GM12878 (cell line): ENCODE measurements at places on chromosomes 1 and 21. TPM values are rescaled to one million over a fixed set of nuclear protein-coding genes. Genes with fewer than 3 reads are reported as not detected.

- DNase-seq = no peak
These were observed 5.3 kb upstream of the PRPF38B start for GRCh38 chr1:108686614-108687313.

DNA sequence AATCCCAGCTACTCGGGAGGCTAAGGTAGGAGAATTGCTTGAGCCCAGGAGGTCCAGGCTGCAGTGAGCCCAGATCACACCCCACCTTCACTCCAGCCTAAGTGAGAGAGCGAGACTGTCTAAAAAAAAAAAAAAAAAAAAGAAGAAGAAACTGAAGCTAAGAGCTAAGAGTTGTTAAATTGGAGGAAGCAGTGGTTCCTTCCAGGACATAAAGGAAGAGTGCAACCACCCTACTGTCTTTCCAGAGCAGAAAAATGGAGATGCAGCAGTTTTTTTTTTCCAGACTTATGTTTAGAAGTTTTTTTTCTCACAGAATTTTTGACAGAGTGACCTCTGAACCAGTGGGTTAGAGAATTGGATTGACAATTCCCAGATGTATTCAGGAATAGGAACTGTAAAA lies 88.7 kb downstream of the HLX start:
- DNase-seq = no peak

- no peak for DNase-seq
These were observed 122.1 kb upstream of the KAZN start for GRCh38 chr1:14476170-14476955.

DNA sequence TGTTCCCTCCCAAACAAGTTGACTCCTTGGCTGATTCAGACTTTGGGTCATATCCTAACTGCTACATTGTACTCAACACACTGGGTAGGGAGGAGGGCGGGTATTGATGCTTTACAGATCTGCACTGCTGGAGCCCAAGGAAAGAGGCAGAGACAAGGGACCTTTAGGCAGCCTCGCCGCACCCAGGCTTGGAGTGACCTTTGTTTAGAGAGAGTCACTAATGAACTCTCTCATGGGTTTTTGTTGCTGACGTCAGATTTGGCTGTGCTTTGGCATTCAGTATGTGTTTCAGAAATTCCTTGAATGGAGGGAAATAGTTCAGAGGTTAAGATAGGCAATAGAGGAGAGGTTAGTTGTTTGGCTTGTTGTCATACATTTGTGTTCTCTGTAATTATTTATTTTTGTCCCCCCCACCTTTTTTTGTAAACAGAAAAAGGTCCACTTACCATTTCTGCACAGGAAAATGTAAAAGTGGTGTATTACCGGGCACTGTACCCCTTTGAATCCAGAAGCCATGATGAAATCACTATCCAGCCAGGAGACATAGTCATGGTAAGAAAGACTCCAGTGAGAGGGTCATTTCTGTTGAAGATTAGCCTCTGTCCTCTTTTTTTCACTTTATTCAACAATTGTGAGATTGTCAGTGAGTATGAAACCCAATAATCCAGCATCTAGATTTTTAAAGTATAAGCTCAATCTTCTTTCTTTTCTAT lies 116.1 kb downstream of the ATP5PO start:
- no peak for DNase-seq

GRCh38 chr1:229336345-229336744 lies 6.5 kb downstream of the CCSAP start:
- DNase-seq = no peak

GRCh38 chr1:115624859-115625258 lies 16.9 kb upstream of the VANGL1 start:
- no peak for DNase-seq

DNA sequence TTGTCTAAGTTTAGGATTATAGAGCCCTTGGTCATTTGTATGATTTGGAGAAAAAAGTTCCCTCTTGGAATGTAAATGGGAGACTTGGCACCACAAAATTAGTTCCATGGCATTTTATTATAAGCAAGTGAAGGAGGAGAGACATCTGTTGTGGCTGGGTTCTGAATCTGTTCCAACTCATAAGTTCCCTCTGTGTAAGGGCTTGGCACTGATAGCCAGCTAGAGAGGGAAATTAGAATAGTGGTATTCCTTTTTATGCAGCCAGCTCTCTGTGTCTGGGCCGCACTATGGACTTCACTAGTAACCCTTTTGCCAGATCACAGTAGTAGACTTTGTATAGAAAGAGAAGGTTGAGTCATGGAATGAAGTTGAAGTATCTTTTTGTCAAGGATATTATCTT lies 31.1 kb downstream of the GNAI3 start:
- no peak for DNase-seq

Gene C1QA
- polyA plus RNA-seq = not detected in 2 replicates

Gene GBP6
- not detected in 2 replicates for polyA plus RNA-seq
